ENCODE measurements at places on chromosomes 11 and 22.

- DNase-seq, result no peak
These were observed 11.7 kb downstream of the SAA1 start for GRCh38 chr11:18277565-18278271.

DNA sequence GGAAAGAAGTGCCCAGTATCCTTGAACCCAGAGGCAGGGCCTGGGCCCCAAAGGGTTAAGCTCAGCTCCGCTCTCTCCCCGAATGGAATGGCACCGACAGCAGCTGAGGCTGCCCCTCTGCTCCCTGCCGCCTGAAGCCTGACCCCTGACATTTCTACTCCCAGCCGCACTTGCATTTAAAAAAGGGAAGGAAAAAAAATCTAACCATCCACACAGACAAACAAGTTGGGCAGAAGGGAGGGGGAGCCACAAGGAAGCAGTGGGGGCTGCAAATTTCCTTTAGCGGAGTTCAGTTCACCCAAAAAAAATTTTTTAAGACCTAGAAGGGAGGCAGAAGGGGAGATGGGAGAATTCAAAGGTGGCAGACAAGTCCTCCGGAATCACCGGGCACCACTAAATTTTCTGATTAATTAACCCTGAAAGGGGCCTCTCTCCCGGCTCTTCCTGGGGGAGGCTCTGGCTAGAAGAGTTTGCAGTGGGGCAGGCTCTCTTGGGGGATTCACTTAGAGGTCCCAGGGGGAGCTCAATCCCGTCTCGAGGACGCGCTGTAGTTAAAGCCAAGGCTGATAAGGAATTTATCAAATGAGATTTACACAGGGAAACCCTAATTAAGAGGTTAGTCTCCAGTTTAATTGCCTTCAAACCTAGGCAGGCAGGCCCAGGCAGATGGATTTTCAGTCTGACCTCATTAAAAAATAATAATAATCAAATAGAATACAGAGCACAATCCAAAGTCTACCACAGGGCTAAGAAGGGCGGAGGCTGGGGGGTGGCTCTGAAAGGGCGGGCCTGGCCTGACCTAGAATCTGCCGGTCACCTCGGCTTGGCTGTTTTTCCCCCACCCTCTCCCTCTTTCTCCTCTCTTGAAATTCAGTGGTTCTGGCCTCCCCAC lies 25.6 kb downstream of the MN1 start:
- no peak for DNase-seq

DNA sequence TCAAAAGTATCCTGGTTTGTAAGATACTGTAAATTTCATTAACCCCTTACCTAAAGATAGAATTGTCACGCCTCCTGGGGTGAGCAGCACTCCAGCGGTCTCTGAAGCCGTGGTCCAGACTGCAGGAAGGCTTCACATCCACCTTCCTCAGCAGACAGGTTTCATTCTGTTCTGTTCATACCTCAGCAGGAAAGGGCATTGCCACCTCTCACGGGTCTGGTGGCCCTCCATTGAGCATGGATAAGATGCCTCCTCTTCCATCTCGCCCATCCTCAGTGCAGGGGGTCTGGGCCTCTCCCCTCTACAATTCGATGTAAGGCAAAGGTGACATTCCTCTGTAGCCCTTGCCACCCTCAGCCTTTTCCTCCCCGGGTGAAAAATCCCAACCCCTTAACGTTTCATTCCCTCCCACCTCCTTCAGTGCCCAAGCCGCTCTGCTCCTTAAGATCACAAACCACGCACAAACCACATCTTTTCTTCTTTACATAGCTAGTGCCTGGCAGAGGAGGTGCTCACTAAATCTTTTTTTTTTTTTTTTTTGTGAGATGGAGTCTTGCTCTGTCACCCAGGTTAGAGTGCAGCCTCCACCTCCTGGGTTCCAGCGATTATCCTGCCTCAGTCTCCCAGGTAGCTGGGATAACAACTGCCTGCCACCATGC lies 28.5 kb downstream of the RPUSD4 start:
- DNase-seq, result no peak

GRCh38 chr11:65773784-65774411 lies 6.9 kb downstream of the AP5B1 start:
- DNase-seq, result no peak

GRCh38 chr22:32803738-32804435 lies 2.4 kb downstream of the TIMP3 start:
- DNase-seq, result no peak

GRCh38 chr11:14973621-14974514 lies 1.7 kb upstream of the CALCA start:
- no peak for DNase-seq

Data from Karpas-422 (cell line).